ENCODE measurements at places on chromosomes 11 and 22. TPM values are rescaled to one million over a fixed set of nuclear protein-coding genes. Genes with fewer than 3 reads are reported as not detected.

Gene PRCP
- total RNA-seq: 26.6 TPM

Gene NXPE1
- not detected for total RNA-seq

Gene AIFM3
- total RNA-seq: 4.7 TPM

Gene PITPNM1
- 39.1 TPM for total RNA-seq

Gene KCNK7
- not detected for total RNA-seq

Gene CYTH4
- total RNA-seq: 1.3 TPM

Gene TLCD5
- total RNA-seq: 21.6 TPM

Gene FAM180B
- total RNA-seq: not detected

Gene TRIM3
- total RNA-seq: 109 TPM

Gene OR4D5
- not detected for total RNA-seq

Gene CASP12
- total RNA-seq: not detected

Gene LAYN
- total RNA-seq: 3.1 TPM

Gene GSTT2
- total RNA-seq: 0.94 TPM

Gene TIMP3
- total RNA-seq: 9.4 TPM

Gene GVQW3
- total RNA-seq: 31.6 TPM

Gene ACER3
- 26.3 TPM for total RNA-seq

Gene KRTAP5-7
- total RNA-seq: not detected

Gene BIK
- total RNA-seq: not detected

Gene HTR3B
- total RNA-seq: not detected

Gene KRTAP5-1
- total RNA-seq: not detected

Gene POU2AF1
- total RNA-seq: not detected

Gene BET1L
- total RNA-seq: 11.9 TPM

Gene OR8D4
- total RNA-seq: not detected

Gene MUC2
- not detected for total RNA-seq

Gene RAB3IL1
- 3.4 TPM for total RNA-seq

Gene CDC42BPG
- 0.31 TPM for total RNA-seq

Gene SLC22A8
- not detected for total RNA-seq

Gene TRPT1
- total RNA-seq: 10.6 TPM

Gene RAB36
- total RNA-seq: 7.5 TPM

Gene KCNJ1
- total RNA-seq: not detected

Gene BBOX1
- 3.1 TPM for total RNA-seq

Gene PANX1
- 159 TPM for total RNA-seq

Gene KRTAP5-2
- total RNA-seq: not detected

Gene SNX32
- 20.7 TPM for total RNA-seq

Gene EHD1
- 44.4 TPM for total RNA-seq

Gene MS4A3
- total RNA-seq: not detected

Gene CENPM
- total RNA-seq: 8.5 TPM

Gene SOX6
- 68.9 TPM for total RNA-seq

Gene LAMTOR1
- total RNA-seq: 50.1 TPM

Gene PATE2
- 1.9 TPM for total RNA-seq

Gene PDGFD
- 13.1 TPM for total RNA-seq

Gene PLAAT2
- total RNA-seq: not detected

Gene TFIP11
- total RNA-seq: 51.0 TPM

Gene OR5B21
- not detected for total RNA-seq

Gene WDR74
- total RNA-seq: 45.7 TPM

Gene P4HA3
- total RNA-seq: not detected

Gene NDUFC2
- total RNA-seq: 70.1 TPM

Gene DDI1
- total RNA-seq: not detected

Gene LARGE1
- total RNA-seq: 56.0 TPM

Gene GAL3ST1
- total RNA-seq: 1.6 TPM

Gene ZC3H7B
- total RNA-seq: 61.7 TPM

Gene SMTNL1
- not detected for total RNA-seq
